Astrocyte (in vitro differentiated cells and primary cell): ENCODE measurements at places on chromosomes 2 and 18. TPM values are rescaled to one million over a fixed set of nuclear protein-coding genes. Genes with fewer than 3 reads are reported as not detected.

GRCh38 chr2:143083636-143084035, 45.6 kb upstream of the ARHGAP15 start:
- DNase-seq: peak; percentile 84

Gene IL36A
- not detected in 2 replicates for total RNA-seq

- no peak for DNase-seq
Observed at GRCh38 chr2:225416616-225417367, 17.3 kb downstream of the NYAP2 start.

Gene CHST10
- total RNA-seq: 11.1 and 12.7 TPM in 2 replicates

GRCh38 chr2:239285071-239285931, 115.5 kb downstream of the HDAC4 start:
- DNase-seq: peak; percentile 47

DNA sequence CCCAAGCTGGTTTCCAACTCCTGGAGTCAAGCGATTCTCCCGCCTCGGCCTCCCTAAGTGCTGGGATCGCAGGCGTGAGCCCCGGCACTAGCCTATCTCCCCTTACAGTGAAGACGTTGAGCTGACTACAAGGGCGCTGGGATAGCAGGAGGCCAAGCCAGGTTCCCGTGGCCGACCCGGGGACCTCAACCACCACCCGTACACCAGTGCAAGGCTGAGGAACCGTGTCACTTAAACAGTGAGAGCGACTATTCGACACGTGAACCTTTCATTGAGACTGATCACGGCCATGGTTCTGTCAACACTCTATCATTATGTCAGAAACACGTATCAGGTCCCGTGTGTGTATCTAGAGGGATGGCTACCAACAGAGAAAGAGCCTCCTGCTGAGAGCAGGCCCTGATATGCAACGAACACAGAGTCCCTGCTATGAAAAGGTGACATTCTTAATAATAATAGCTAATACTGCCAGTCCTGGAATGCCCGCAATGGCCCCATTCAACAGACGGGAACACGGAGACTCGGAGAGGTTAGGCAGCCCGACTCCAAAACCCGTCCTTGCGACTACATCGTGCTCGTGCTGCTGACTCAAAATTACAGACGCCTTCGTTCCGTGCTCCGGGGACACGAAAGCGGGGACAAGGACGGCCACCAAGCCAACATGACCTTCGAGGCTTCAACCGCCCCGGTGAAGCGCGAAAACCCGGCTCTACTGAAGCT, 833 bp downstream of the AFG3L2 start:
- no peak for DNase-seq

DNA sequence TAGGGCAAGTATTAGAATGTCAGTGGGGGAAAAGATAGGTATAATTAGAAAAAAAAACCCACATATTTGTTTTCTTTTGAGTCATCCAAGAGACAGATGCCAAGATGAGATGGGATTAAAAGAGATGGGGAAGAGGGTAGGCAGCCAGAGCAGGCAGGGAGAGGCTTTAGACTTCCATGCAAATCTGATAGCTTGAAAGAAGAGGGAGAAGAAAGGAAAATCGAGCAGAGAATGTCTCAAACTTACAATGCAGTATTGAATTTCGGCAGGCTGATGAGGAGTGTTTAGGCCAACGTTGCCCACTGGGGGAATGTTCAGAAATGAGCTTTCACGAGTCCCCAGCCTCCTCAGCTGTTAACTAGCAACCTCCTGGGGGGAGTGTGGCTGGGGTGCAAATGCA, 91.3 kb downstream of the SPATS2L start:
- peak; percentile 63 for DNase-seq
